ENCODE measurements at places on chromosomes 4 and X. TPM values are rescaled to one million over a fixed set of nuclear protein-coding genes. Genes with fewer than 3 reads are reported as not detected.
A peak's percentile ranks its signal among the peaks of the same experiment; 100 is the strongest.

The SHOX gene
- total RNA-seq = not detected

- DNase-seq = no peak
Observed at GRCh38 chr4:64146030-64146429, 263.2 kb downstream of the TECRL start.

- no peak for DNase-seq
Observed at GRCh38 chr4:128787509-128788311, 21.8 kb upstream of the JADE1 start.

- DNase-seq = no peak
Observed at GRCh38 chr4:6834867-6835266, 52.3 kb downstream of the KIAA0232 start.

DNA sequence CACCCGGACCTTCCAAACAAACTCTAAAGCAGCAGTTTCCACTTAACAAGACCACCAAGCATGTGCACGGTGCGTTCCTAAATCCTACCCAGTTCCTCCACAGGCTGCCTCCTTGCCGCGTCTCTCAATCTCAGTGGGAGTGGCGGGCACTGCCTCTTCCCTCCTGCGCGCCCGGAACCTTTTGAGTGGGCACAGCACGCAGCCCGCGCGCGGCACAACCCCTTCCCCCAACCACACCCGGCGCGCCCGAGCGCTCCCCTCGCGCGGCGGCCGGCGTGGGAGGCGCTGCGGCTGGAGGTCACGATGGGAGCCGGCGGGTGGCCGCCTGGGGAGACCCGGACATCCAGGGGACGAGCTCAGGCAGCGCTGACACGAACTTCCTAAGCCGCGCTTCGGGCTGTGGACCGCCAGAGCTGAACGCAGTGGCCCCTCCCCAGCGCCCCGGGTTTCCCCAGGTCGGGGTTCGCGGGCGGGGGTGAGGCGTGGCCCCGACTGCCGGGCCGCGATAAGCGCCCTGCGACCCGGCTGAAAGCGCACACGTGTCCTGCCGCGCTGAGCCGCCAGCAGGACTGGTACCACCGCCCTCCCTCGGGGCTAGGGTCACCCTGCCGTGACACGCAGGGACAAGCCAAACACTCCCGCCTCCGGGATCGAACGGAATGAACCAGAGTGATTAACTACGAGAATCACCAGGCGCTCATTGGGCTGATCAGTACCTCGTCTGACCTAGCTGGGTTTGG, at the start of gene ABCG2:
Gene ABCG2 (minus strand): TSS at position 151 of the 740 bp plus-strand sequence. CDS start 18,644 bp downstream, outside the sequence.
- peak; percentile 14 for DNase-seq

The DCAF4L1 gene
- total RNA-seq = 0.27 TPM

GRCh38 chrX:29215251-29215650, 628.0 kb downstream of the IL1RAPL1 start:
- no peak for DNase-seq

The AMER1 gene
- 3.6 TPM for total RNA-seq

DNA sequence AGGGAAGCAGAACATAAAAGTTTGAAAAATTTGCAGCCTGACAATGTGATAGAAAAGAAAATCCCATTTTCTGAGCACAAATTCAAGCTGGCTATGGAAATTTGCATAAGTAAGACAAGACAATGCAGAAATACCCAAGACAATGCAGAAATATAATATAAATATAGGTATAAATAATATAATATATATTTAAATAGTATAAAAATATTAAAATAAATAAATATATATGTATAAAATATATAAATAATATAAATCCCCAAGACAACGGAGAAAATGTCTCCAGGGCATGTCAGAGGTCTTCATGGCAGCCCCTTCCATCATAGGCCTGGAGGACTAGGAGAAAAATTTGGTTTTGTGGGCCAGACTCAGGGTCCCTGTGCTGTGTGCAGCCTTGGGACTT, 125.0 kb upstream of the AADAT start:
- no peak for DNase-seq

DNA sequence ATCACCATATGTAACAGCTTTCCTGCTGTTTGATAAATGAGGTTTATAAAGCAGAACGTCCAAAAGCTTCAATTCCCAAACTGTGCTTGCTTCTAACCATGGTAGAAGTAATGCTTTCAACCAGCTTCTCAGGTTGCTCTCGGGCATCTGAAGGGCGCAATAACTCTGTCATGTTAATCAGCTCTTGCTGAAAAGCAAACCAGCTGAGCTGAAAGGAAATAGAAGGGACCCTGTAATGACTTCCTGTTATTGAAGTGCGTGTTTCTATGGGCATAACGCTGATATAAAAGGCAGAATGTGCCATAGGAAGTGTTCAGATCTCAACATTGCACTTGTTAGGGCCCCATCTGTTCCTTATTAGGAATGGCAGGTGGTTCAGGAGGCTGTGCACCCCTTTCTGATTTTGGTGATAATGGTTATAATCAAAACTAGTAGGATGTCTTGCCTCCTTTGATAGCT, 21.2 kb downstream of the HERC3 start:
- DNase-seq = no peak

GRCh38 chrX:116379854-116380253, 56.6 kb upstream of the SLC6A14 start:
- no peak for DNase-seq

The CT45A3 gene
- total RNA-seq = not detected

DNA sequence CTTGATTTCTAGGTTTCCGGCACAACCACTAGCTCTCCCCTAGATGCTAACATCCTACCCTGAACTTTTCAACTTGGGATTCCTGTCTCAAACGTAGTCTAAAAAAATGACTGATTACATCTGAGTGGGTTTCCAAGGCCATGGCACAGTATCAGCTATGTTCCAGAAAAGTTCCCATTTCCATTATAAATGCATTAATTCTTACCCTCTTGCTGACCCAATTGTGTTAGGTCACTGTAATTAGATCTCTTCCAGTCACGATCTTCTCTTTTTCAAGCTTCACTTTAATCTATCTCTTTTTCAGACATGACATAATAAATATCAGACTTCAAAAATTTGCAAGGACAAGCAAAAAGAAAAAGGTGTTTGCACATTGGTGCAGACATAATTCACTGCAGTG, 50.6 kb upstream of the PDE5A start:
- no peak for DNase-seq

- no peak for DNase-seq
Observed at GRCh38 chr4:167606551-167606950, 372.3 kb upstream of the SPOCK3 start.

The RHOXF1 gene
- total RNA-seq = not detected

The SMIM31 gene
- not detected for total RNA-seq

GRCh38 chr4:76898385-76898692, 395 bp upstream of the SOWAHB start:
- DNase-seq = no peak

- DNase-seq = no peak
Observed at GRCh38 chr4:183348136-183348535, 25.9 kb upstream of the CLDN24 start.

The ADAMTS3 gene
- total RNA-seq = 0.11 TPM

GRCh38 chrX:143988356-143988755, 104.5 kb downstream of the UBE2NL start:
- DNase-seq = no peak

DNA sequence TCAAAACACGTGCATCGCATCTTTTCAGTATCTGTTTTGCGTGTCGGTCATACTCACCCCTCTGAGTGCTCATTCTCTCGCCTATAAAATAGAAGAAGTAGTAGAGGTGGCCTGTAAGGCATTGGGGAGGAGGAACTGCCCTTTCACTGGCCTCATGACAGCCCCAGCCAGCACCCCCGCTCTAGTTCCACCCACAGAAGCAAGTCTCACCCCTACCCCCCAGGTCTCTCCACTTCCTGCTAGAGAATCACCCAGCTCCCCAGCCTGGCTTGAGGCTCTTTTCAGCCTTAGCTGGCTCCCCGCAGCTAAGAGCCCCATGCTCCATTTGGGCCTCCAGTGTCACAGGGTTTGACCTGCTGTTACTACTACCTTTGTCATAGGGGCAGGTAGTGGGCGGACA, 11.8 kb downstream of the HDAC6 start:
- no peak for DNase-seq
